ENCODE measurements at places on chromosomes 5 and 9.
A peak's percentile ranks its signal among the peaks of the same experiment; 100 is the strongest.

GRCh38 chr5:150092159-150092787, 5.9 kb upstream of the CSF1R start:
- no peak for DNase-seq

GRCh38 chr5:1889321-1890065, 6.8 kb upstream of the IRX4 start:
- no peak for DNase-seq

- DNase-seq, result no peak
Observed at GRCh38 chr5:17944046-17944445, 309.8 kb downstream of the TAF11L14 start.

GRCh38 chr9:124625087-124625486, 117.9 kb upstream of the NR5A1 start:
- no peak for DNase-seq

- no peak for DNase-seq
Observed at GRCh38 chr9:84617411-84618029, 52.0 kb upstream of the NTRK2 start.

GRCh38 chr5:135857630-135858311, 23.3 kb downstream of the SLC25A48 start:
- no peak for DNase-seq

DNA sequence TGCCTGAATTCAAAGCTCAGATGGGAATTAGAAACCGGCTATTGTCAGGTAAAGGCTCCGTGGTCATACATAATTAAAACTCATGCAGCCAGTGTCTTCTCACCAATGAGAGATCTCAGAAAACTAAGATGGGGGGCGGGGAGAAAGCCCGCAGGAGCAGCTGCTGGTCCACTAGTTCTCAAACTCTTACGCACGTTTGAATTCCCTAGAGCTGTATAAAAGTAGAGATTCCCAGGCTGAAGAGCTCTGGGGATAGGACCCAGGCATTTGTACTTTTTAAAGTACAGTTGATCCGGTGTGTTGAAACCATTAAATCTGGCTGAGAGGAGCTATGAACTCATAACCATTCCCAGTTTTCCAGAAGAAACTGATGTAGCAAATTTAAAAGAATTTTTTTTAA, 68.5 kb downstream of the FRMD3 start:
- no peak for DNase-seq

- DNase-seq, result peak; percentile 48
Observed at GRCh38 chr5:106875591-106876297, 795.0 kb downstream of the EFNA5 start.

DNA sequence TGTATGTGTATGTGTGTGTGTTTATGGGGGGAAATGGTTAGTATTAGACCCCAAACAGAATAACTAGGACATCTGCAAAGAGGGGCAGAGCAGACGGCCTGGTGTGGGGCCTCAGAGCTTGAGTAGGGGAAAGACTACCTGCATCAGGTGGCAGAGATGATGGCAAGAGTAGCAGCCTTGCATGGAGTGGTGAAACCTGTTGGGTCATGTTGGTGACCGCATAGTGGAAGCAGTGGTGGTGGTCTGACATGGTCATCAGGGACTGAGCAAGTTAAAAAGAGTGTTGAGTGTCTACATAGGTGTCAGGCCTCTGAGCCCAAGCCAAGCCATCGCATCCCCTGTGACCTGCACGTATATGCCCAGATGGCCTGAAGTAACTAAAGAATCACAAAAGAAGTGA, 153.2 kb downstream of the FGF10 start:
- no peak for DNase-seq

GRCh38 chr9:131950487-131950886, 129.2 kb downstream of the MED27 start:
- no peak for DNase-seq

- peak; percentile 84 for DNase-seq
Observed at GRCh38 chr5:159786901-159787691, 129.2 kb upstream of the ADRA1B start.

GRCh38 chr5:137714946-137715345, 20.9 kb downstream of the KLHL3 start:
- DNase-seq, result no peak

GRCh38 chr9:4600368-4600767, 61.7 kb upstream of the PLPP6 start:
- no peak for DNase-seq

DNA sequence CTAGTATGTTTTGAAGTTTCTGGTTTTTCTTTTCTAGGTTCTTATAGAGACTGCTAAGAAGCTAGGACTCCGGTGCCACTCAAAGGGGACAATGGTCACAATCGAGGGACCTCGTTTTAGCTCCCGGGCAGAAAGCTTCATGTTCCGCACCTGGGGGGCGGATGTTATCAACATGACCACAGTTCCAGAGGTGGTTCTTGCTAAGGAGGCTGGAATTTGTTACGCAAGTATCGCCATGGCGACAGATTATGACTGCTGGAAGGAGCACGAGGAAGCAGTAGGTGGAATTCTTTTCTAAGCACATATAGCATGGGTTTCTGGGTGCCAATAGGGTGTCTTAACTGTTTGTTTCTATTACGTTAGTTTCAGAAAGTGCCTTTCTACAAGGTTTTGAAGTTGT, 52.2 kb downstream of the MTAP start:
- DNase-seq, result peak; percentile 55
